Myocyte (in vitro differentiated cells): ENCODE measurements at places on chromosomes 11 and 22. TPM values are rescaled to one million over a fixed set of nuclear protein-coding genes. Genes with fewer than 3 reads are reported as not detected.

The LGALS1 gene
- 1,391 and 2,910 TPM in 2 replicates for total RNA-seq

The CCDC116 gene
- 0.13 and 0.57 TPM in 2 replicates for total RNA-seq

DNA sequence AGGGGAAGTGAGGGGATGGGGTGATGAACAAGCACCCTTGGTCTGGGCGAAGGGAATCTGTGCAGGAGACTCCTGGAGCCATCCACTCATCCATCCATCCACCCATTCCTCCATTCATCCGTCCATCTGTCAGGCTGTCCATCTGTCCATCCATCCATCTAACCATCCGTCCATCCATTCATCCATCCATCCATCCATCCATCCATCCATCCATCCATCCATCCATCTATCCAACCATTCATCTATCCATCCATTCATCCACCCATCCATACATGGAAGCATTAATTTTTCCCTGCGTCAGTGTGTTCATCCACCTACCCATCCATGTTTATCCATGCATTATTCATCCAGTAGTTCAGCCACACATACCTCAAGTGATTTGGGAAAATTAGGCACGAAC, 32.0 kb downstream of the WNT11 start:
- no peak for DNase-seq

GRCh38 chr11:86484795-86485166, 110.1 kb downstream of the CCDC81 start:
- DNase-seq: peak; percentile 33
